Fibroblast of villous mesenchyme (primary cell): ENCODE measurements at places on chromosomes 12 and 14. TPM values are rescaled to one million over a fixed set of nuclear protein-coding genes. Genes with fewer than 3 reads are reported as not detected.

- DNase-seq = no peak
Observed at GRCh38 chr12:28286352-28286751, 96.1 kb downstream of the CCDC91 start.

DNA sequence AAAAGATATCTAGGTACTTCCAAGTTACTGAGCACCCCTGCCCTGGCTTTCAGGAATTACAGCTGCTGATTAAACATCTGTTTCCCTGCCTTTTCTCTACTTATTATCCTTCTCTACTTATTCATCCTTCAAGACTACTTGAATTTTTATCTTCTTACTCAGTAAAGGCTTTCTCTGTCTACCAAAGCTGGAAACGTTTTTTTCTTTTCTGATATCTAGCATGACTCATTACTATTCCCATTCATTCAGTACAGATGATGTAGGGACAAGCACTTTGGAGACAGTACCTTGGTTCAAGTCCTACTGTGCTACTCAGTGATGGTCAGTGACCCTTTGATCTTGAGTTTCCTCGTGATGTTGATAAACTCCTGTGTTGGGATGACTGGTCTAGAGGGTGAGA, 848.7 kb downstream of the NRXN3 start:
- peak; percentile 35 for DNase-seq

GRCh38 chr14:46306267-46306666, 345.3 kb downstream of the RPL10L start:
- no peak for DNase-seq

Gene MYO1A
- under 0.01 TPM in 1 of 2 replicates, not detected in the other for total RNA-seq

GRCh38 chr12:33000016-33000415, 103.4 kb upstream of the PKP2 start:
- DNase-seq = no peak

- DNase-seq = no peak
Observed at GRCh38 chr12:10847744-10848143, 1.5 kb downstream of the PRR4 start.

Gene SMAGP
- total RNA-seq = 5.2 and 8.4 TPM in 2 replicates

GRCh38 chr14:33943096-33943883, 7.6 kb downstream of the EGLN3 start:
- no peak for DNase-seq

GRCh38 chr14:101873991-101874390, 90.4 kb upstream of the DYNC1H1 start:
- no peak for DNase-seq

DNA sequence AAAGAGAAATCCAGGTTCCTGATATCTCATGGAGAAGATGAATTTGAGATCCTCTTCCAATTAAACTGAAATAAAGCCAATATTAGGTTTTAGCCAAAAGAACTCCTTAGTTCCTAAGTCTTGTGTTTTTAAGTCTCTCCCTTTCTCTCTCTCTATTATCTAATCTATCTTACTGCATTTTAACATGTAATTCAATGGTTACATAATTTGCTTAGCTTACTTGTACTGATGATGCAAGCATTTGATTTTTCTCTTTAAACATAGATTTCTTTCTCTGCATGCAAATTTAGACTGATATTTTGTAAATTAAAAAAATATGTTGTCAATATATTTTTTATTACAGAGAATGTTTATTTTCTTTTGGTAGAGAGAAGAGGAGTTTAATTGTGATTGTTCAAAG, 78.2 kb downstream of the MIPOL1 start:
- DNase-seq = no peak

DNA sequence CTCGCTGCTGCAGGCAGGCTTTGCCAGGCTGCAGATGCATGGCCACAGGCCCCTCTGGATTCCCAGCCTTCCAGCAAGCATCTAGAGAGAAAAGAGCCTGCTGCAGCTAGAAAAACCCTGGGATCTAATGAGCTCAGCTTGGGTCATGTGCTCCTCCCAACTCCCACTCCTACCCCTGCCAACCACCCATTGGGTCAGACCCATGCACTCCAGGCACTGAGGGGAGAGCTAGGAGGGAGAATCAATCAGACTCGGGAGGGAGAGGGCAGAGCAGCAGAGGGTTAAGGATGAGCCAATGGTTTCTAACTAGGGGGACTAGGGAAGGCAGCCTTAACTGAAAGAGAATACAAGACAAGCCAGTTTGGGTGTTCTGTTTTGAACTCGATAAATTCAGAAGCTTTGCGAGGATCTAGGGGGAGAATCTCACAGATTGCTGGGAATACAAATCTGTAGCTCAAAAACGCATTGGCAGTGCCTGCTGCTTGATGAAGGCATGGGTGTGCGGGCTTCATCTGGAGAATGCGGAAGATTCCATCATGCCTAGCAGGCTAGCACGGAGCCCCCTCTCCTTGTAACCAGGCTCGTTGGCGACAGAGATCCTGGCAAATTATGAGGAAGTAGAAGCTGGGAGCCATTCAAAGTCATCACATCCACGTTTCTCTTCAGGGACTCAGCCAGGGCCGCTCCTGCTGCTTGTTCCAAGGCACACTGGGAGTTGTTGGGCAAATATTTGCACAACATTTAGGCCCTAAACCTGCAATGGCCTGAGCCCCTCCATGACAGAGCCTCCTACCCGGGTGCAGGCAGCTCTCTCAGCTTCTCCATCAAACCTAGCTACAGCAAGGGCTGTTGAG, 56.4 kb downstream of the VCPKMT start:
- DNase-seq = no peak

- no peak for DNase-seq
Observed at GRCh38 chr12:5487948-5488625, 56.2 kb downstream of the NTF3 start.

Gene DIP2B
- total RNA-seq = 29.8 and 32.9 TPM in 2 replicates

GRCh38 chr12:61823102-61823501, 437.1 kb upstream of the USP15 start:
- DNase-seq = no peak

Gene CLEC4E
- not detected in 2 replicates for total RNA-seq

DNA sequence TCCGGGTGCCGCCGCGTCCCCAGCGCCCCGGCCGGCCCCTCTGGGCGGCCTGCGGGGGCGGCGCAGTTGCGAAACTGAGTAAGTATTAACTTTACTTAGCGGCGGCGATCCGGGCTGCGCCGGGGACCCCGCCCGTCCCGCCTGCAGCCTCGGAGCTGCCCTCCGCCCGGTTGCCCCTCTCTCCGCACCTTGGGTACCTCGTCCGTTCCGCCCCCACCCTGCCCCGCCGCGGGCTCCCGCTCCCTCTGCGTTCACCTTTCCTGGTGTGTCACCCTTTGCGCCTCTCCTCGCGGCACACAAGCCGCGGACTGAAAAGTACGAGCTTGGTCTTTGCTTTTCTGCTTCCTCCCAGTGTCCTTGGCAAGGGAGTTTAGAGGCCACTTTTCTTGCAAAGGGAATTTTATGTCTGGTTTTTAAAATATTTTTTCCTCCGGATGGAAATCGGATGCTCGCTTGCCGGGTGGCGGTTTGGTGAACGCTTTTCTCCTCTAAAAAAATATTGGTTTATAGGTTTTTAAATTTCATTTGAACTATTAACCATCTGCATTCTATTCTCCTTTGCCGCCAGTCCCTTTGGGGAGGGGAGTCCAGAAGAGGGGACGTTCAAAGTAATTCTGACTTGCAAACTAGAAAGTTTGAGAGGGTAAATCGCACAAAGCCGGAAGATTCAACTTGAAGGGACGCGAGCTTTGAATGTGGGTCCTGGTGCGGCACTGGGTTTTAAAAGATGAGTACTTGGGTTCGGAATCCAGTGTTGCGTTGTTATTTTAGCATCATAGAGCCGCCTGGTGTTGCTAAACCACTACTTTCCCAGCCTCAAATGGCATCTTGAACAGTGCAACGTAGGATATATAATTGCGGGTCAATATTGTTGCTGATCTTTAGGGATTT, 834 bp downstream of the RASSF8 start:
- peak; percentile 89 for DNase-seq

DNA sequence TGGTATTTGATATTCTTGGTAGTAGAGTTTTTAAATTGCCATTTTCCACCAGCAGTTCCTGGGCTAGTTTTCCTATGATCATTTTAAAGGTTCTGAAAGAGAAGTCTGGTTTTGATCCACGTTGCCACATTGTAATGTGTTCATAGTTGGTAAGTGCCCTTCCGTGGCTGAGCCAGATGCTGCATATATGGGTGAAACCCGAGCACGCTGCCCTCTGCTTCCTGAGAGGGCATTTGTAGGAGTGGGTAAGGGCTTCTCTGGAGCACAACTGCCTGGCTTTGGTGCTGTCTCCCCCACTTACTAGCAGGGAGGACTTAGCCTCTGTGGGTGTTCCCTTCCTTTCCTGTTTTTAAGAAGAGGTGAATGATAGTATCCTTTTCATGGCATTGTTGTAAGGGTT, 7.1 kb downstream of the SNRNP35 start:
- no peak for DNase-seq

DNA sequence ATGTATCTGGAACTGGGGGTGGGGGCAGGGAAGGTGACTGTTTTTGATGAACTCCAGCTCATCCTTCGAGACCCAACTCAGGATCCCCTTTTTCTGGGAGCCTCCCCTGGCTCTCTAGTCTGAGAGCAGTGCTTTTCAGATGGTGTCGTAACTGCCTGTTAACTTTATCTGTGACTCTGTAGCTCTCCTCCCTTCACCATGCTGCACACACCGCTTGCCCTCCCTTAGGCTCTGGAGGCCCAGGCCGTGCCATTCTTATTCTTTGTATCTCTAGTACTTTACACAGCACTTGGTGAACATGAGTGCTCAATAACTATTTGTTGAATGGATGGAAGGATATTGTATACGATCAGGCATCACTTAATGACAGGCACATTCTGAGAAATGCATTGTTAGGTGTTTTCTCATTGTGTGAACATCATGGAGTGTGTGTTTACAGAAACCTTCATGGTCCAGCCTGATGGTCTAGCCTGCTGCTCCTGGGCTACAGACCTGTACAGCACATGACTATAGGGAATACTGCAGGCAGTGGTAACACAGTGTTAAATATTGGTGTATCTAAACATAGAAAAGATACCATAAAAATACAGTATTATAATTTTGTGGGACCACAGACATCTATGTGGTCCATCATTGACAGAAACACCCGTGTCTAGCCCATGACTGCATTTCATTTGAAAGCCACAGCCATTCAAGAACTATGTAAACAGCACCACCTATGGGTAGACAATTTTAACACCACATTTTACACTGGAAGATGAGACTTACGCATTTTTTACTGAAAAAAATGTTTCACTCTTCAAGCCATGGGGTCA, 91.8 kb downstream of the EML1 start:
- peak; percentile 76 for DNase-seq

DNA sequence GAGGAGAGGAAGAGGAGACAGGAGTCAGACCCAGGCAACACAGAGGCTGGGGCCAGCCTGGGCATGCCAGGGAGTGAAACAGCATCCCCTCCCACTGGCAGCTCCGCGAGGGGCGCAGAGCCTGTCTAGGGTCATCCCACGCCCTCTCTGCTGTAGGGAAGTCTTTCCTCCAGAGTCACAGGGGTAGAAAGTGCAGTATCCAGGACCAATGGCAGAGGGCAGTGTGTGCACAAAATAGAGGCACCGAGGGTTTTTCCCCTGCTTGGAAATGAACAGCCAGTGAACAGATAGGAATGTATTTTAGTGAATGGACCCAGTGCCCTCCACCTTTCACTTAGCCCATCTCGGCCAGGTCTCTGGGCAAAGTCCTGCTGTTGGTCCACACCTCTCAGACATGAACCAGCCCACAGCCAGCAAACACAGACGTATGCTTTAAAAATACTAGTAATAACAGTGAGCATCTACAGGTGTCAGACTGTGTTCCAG, 9.4 kb upstream of the KRT74 start:
- DNase-seq = peak; percentile 63

Gene CDKN3
- 35.8 and 42.7 TPM in 2 replicates for total RNA-seq

DNA sequence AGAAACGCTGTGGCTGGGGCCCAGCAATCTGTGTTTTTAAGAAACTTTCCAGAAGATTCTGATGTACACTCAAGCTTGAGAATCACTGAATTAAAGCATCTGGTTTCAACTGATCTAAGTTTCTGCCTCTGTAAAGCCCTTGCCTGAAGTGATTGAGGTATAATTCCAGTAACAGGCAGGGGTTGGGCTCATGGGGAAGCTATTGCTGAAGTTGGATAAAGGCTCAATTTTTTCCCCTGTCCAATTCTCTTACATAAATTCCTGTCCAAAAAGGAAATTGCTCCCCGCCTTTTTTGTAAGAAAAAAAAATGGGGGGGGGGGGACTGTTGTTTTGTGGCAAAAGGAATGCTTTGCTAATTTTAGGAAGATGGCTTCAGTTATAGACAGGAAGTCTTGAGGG, 337.4 kb downstream of the NUAK1 start:
- no peak for DNase-seq

Gene NAV3
- 96.3 and 206 TPM in 2 replicates for total RNA-seq

GRCh38 chr14:38143659-38144505, 63.8 kb upstream of the SSTR1 start:
- DNase-seq = peak; percentile 76

DNA sequence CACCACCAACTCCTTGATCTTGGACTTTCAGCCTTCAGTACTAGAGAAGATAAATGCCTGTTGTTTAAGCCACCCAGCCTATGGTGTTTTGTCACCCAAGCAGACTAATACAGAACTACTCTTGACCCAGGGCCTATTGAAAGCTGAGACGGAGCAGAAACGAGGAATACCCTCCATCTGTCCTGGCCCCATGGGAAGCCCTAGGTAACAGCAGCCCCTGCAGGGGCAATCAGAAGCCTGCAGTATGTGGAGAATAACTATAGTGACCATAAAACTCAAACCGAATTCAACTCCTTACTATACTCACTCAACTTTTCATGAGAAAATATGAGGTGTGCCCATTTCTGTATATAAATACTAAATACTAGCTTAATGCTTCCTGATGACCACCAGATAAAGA, 307.4 kb downstream of the NUAK1 start:
- DNase-seq = no peak

Gene NANOG
- not detected in 2 replicates for total RNA-seq

DNA sequence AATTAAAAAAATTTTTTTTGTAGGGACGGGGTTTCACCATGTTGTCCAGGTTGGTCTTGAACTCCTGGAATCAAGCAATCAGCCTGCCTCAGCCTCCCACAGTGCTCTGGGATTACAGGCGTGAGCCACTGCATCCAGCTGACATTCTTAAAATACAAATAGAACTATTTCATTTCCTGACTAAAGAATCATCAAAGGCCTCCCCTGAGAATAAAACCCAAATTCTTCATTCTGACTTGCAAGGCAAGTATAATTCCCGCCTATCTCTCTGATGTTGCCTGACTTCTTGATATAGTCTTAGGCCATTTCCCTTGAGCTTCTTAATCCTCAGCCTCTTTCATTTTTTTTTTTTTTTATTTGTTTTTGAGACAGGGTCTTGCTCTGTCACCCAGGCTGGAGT, 4.4 kb upstream of the BICD1 start:
- DNase-seq = no peak

DNA sequence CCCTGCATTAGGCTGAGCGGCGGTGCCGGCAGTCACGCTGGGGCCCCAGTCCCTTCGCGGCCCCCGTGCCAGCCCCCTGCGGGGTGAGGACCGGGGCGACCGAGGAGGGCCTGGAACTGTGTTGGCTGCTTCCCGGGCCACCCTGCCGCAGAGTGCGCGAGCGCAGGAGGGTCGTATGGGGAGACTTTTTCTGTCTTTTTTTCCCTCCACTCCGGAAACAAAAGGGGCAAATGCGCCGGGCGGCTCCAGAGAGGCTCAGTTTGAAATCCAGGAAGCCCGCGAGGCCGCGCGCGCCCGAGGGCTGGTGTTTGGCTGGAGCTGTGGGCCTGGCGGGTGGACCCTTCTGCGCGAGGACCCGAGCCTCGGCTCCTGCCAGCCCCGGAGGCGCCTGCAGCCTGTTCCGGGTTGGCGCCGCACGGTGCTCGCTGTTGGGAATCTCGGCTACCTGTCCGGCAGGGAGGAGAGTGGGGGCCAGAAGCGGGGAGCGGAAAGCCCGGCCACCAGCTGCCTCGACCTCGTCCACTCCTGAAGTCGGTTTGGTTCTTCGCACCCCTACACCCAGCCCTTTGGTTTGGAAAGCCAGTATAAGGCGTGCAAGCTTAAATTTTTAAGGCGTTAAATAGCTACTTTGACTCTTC, 638 bp downstream of the PLEKHG3 start:
- DNase-seq = no peak
